ENCODE measurements at places on chromosomes 5 and 9.

DNA sequence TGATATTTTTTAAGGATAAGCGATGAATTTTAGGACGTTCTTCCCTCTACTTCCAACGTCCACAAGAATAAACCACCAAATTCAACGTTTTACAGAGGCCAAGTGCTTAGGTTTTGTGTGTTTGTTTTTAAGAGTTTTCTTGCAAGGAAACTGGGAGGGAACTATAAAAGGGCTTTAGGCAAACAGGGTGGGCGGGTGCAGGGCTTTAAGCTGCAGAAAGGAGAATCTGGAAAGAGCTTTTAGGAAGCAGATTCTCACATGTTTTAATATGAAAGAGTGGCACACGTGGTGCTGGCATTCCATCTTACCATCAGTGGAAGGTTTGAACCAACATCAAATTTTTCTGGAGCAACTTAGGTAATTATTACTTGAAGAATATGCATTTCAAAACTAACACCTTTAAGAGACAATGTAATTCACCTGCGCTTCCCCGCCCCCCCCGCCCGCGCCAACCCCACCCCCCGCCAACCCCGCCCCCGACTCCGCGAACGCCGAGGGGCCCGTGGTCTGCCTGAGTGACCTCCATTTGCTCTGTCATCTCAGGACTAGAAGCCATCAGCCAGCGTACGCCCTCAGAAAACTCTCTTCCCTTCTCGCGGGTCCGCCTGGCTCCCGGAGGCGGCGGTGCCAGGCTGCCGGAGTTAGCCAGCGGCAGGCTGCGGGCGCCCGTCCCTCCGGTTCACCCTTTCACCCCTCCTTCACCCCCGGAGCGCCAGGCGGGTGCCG, 911 bp upstream of the PIK3R1 start:
- DNase-seq = no peak

- DNase-seq = no peak
These were observed 132.7 kb downstream of the TSSK1B start for GRCh38 chr5:113302120-113302519.

GRCh38 chr9:21558615-21559401, 76.7 kb upstream of the IFNE start:
- DNase-seq = no peak

GRCh38 chr9:116087246-116087645, 66.3 kb upstream of the PAPPA start:
- no peak for DNase-seq

DNA sequence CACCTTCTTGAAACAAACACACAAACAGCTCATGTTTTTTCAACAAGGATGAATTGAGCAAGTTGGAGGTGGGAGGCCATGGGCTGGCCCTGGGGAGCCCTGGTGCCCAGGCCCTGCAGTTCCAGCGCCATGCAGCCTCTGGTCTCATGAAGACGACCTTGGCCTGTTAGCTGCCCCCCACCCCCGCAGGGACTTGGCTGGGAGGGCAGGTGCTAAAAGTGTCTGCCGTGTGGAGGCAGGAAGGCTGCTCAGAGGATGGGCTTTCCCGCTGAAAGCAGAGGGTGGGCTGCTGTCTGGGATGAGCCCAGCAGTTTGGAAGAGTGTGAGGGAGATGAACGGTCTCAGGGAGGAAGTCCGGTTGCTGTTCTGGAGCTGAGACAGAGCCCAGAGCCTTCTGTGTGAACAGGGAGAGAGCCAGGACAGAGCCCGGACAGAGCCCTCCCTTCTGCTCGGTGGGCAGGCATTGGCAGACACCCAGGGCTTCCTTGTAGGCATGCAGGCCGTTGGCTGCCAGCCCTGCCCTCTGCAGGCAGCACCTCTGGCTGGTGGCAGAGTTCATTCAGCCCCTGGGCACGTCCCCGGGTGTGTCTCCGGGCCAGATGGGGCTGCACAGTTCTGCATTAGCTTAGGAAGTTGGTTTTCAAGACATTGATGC, 18.7 kb downstream of the ROPN1L start:
- DNase-seq = no peak

DNA sequence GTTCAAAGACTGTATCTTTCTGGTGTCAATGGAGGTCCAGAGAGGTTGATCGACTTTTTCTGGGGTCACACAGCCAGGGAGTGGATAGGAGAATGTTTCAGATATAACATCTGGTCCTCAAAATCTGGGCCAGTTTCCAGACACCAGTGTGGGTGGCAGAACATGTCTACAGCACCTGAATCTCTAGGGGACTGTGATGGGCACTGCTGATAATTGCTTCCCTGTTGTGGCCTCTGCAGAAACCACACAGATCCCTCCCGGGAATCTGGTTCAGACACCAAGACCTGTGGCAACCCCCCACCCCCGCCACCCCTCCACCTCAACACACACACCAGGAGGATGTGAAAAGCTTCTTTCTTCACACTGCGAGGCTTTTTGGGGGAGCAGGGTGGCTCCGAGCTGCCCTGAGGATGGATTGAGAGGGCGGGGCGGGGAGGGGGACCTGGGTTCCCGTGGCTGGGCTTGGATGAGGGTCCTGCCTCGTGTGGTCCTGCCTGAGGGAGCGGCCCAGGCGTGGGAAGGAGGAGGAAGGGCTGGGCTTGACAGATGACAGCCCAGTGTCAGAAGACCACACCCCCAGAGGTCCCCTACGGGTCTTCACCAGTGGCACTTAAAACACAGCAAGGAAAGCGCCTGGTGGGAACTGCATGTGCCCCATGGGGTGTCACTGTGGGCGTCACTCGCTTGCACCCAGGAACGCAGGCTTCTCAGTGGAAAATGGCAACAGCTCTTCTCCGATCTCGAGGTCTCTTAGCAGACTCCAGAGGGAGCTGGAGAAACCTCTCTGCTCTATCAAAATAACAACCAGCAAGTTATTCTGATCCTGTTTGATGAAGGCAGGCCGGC, 55.2 kb downstream of the TRIP13 start:
- DNase-seq = peak; percentile 41

GRCh38 chr5:164545507-164545906, 1040.1 kb downstream of the MAT2B start:
- no peak for DNase-seq

DNA sequence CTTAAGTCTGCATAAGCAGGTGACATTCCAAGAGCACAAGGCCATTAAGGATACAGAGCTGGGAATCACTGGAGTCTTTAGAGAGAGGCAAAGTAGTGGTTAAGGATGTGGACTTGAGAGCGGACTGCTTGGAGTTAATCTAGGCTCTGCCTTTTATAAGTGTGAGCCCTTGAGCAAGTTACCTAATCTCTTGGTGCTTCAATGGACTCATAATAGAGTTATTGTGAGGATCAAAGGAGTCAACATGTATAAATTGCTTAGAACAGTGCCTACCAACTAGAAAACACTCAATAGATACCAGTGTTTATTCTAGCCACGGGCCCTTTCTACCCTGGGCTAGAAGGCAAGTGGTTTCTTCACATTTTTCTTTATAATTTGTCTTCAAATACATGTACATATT, 819.4 kb downstream of the NR2F1-AS1 start:
- no peak for DNase-seq

DNA sequence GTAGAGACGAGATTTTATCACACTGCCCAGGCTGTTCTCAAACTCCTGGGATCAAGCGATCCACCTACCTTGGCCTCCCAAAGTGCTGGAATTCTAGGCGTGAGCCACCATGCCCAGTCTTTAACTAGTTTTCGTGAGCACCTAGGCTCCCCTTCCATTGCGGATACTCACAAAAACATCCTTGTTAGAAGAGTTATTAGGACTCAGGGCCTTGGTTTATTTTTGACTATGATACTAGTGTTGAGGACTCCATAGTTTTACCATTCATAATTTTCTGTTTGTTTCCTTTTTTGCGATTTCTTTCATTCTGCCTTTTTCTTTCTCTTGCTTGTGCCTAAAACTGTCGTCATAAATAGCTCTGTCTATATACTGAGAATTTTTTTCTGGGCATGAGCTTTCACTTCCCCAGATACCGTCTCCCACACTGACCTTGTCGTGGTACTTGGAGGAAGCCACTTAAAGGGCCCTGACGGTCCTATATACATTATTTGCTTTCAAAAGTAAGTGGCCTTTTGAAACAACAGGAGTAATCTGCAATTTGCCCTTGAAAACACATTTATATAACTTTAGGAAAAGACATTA, 5.2 kb downstream of the F2R start:
- DNase-seq = no peak

- no peak for DNase-seq
These were observed 566.4 kb downstream of the EFNA5 start for GRCh38 chr5:107104040-107104995.

DNA sequence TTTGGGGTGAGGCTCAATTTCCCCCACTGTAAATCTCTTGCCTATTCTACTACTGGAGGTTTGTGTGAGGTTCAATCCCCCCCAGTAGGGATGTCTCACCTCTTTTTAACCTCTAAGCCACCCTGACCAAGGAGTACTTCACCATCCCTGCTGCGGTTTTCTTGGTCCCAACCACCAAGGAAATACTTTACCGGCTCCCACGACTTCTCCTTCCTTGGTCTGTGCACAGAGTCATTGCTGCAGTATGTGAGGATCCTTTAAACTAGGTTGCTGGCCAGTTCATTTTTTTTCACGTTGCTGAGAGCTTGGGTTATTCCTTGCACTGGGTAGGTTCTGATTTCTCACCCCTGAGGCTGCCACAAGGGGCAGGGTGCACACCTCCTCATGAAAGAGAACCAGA, 22.5 kb upstream of the HMGCS1 start:
- DNase-seq = no peak

GRCh38 chr5:54653956-54654614, 136.5 kb downstream of the SNX18 start:
- no peak for DNase-seq

DNA sequence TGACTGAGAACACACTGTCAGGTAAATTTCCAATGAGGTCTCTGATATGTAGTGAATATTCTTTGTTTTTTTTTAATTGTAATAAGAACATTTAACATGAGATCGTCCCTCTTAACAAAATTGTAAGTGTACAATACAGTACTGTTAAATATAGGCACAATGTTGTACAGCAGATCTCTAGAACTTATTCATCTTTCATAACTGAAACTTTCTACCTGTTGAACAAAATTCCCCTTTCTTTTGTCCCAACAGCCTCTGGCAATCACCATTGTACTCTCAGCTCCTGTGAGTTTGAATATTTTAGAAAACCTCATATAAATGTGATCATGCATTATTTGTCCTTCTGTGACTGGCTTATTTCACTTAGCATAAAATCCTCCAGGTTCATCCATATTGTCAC, 10.6 kb upstream of the PRLR start:
- no peak for DNase-seq

- no peak for DNase-seq
These were observed 91.0 kb downstream of the AOPEP start for GRCh38 chr9:94817291-94818177.

- no peak for DNase-seq
These were observed 18.1 kb downstream of the TJP2 start for GRCh38 chr9:69192214-69192613.

DNA sequence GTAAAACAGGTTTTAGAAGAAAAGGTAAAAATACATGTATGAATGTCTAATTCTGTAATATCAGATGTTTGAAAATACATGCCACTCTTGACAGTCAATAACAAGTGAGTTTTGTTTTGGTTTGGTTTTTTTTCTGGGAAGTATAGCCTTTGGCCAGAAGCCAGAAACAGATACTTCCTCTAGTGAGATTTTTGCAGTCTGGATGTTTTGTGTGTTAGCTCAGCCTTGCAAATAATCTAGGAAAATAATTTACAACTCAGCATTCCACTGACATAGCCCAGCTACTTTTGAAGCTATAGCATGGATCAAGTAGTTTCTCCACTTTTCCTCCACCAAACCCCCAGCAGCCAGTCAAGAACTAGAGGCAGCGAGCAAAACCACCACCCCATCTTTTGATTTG, 56.7 kb downstream of the SLC1A1 start:
- no peak for DNase-seq

GRCh38 chr9:136023410-136024225, 62.4 kb upstream of the UBAC1 start:
- DNase-seq = peak; percentile 83

DNA sequence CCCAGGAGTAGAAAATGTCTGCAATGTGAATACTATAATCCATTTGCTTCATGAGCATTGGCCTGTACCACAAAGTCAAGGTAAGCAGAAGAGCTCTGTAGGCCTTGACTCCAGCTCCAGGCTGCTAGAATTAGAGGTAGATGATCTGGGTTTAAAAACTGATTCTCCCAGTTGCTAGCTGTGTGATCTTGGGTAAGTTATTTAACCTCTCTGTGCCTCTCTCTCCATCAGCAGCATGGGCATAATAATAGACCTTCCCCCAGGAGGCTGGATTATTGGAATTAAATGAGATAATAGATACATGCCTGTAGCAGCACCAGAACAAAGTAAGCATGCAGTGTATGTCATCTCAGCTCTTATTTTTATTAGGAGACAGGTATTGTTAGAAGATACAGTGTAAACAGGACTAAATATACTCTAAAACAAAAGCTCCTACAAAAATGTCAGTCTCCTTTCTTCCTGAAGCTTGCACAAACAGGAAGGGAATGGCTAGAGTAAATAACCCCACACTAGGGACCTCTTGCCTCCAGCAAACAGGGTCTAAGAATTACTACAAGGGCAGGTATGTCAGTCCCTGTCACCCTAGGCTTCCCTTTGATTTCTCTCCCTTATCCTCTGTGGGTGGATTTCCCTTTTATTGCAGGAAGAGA, 57.5 kb downstream of the PSAT1 start:
- DNase-seq = no peak

- no peak for DNase-seq
These were observed 77.1 kb upstream of the SELENOP start for GRCh38 chr5:42888771-42889170.

DNA sequence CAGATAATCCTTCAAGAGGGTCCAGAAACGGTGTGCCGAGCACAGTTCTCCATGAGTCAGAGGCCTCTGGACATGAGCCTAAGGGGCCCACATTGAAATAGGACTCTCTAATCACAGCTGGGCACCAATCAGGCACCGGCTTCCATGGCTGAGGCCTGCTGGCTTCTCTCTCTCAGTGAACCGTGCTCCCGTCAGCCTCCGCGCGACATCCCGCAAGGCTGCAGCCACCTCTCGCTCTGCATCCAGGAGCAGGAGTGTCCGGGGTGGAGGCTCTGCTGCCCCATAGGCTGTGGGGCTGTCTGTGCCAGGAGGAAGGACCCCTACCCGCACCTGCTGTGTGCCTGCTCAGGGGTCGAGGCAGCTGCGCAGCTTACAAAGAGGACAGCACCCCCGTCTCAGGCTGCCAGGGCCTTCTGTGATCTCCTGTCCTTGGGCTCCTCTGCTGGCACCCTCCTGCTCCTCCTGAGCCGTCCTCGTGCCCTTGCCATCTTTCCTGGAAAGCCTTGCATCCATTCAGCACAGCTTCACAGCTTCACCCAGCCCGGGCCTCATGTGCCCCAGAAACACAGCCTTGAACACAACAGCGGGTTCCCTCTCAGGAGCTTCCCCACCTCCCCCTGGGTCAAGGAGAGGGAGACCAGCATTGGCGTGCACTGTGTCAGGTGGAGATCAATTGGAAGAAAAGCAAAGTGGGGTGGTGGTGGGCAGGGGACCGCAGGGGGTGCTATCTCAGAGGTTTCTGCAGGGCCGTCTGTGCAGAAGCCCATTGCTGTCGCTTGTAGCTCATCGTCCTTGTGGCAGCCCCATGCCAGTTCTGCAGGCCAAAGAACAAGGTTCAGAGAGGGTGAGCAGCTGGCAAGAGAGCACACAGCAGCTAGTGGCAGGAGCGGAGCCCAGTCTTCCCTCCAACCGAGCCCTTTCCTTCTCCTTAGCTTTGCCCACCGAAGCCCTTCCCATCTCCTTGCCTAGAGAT, 22.8 kb upstream of the FCN1 start:
- no peak for DNase-seq

- DNase-seq = no peak
These were observed 35.3 kb downstream of the C5orf15 start for GRCh38 chr5:133933169-133933509.

- no peak for DNase-seq
These were observed 5.2 kb upstream of the TDRD7 start for GRCh38 chr9:97406620-97407177.
